HS-5 (cell line): ENCODE measurements at places on chromosomes 12 and 14.
A peak's percentile ranks its signal among the peaks of the same experiment; 100 is the strongest.

DNA sequence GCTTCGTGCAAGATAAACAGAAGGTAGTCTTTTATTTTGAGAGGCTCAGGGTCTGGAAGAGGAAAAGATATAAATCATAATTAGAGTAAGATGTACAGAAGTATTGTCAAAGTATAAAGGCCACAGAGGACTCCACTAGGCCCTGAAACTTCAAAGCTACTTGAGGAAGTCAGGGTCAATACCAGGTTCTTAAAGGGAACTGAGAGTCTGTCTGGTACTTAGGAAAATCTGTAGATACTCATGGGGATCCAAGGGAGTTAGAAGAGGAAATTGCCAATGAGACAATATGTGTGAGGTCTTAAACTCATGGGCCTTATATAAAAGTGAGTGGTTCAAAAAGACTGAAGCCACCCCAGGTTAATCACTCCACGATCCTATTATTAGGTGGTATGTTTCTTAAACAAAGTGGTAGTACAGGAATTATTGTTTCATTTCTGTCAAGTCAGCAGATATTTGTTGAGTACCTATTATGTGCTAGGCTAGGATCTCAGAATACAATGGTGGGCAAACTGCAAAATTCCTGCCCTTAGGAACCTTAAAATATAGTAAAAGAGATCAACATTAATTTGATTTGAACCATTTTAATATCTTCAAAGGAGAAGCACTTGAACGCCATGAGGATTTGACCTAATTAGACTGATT is 314.6 kb downstream of the ADAMTS20 start:
- no peak for DNase-seq

DNA sequence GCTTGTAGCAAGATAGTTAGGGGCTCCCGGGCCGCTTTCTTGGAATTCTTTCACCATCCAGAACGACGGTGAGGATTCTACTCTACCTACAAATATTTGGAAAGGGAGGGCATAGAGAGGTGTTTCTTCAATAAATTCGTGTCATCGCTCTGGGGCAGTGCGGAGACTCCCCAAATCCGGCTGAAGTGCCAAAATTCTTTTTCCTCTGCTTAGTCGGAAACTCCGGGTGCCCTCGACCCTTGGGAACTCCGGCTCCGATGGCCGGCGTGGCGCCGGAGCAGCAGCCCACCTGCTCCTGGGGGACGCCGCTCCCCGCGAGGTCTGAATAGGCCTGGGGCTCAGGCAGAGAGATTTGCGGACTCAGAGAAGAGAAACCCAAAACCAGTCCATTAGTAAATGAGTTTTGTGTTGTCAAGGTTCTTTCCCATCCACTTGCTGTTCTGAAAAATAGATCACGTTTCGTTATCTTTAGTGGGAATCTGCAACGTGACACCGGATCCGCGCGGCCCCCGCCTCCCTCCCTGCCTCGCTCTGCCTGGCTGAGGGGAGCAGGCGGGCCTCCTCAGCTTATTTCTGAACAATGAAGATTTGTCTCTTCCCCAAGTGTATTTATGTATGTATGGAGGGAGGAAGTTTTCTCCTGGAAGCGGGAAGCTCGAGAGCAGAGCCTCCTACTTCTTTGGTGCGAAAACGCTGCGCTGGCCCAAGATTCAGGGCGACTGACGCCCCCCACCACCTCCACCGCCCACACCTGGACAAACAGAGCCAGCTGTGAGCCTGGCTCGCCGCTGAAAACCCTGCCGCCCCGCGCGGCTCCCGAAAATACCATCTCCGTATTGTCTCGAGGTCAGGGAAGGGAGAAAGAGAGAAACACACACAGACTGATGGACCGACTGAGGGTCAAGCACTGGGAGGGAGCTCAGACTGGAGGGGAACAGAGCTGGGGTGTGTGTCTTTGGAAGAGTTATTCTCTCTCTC is 3.7 kb upstream of the SIX1 start:
- no peak for DNase-seq

GRCh38 chr14:84694161-84694560 is 835.8 kb upstream of the FLRT2 start:
- DNase-seq: no peak

DNA sequence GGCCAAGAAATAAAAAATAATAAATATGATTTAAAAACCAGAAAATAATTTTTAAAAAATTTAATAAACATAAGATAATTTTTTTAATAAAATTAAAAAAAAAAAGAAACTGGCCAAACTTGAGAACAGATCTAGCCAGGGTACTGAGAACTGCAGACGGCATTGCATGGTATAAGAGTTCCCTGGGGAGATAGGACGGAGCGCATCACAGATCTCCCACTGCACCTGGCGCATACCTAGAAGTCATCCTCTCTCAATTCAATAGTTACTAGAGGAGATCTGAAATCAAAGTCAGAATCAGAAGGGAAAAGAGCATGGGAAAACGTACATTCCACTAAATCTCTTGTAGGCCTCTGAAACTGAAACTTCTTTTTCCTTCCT is 58.9 kb upstream of the BCL2L14 start:
- DNase-seq: no peak

- DNase-seq: no peak
Observed at GRCh38 chr14:39548358-39548757, 116.1 kb upstream of the FBXO33 start.

- no peak for DNase-seq
Observed at GRCh38 chr14:101193106-101193844, 289.8 kb upstream of the RTL1 start.

GRCh38 chr14:55398679-55399078 is 13.0 kb downstream of the ATG14 start:
- DNase-seq: peak; percentile 89

GRCh38 chr14:106277503-106277902 is 751.1 kb downstream of the TMEM121 start:
- DNase-seq: no peak

DNA sequence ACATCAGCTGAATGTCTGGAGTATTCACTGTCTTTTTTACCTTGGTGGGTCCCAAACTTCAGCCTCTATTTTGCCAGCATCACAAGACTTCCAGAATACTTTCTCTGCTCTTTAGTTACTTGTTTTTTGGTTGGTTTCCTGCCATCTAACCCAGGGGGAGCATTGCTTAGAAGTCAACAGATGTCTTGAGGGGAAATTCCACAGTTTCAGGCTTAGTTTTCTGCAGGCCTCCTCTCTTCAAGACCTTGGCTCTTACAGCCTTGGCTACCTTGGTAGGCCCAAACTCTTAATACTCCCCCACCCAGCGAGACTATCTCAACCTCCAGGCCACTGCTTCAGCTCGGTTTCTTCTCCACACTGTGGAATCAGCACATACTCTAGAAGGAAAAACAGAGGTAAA is 41.7 kb downstream of the NEDD1 start:
- DNase-seq: no peak

- no peak for DNase-seq
Observed at GRCh38 chr12:71295953-71296352, 138.2 kb upstream of the TSPAN8 start.

GRCh38 chr12:51389302-51389999 is 1.8 kb downstream of the GALNT6 start:
- no peak for DNase-seq

GRCh38 chr12:93803424-93803807 is 126.2 kb downstream of the CRADD start:
- no peak for DNase-seq

GRCh38 chr12:40634517-40635131 is 57.6 kb upstream of the CNTN1 start:
- no peak for DNase-seq

DNA sequence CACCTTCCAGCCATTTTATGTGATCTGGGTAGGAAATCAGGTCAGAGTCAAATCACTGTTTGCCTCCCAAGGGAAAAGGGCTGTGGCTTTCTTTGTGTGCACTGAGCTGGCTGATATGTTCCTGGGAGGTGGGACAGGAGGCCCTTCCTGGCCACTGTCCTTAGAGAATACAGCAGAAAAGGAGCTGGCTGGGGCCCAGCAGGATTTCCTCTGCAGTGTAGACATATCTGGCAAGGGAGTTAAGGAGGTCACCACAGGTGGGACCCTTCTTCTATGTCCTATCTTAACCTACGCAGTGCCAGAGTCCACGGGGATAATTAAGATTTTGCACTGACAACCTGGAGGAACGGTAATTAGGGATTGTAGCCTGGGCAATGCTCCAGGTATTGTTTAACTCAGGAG is 145.3 kb downstream of the NTF3 start:
- no peak for DNase-seq

GRCh38 chr12:53558631-53559030 is 51.3 kb upstream of the NPFF start:
- DNase-seq: no peak

GRCh38 chr14:21509432-21510143 is 1.6 kb downstream of the METTL3 start:
- no peak for DNase-seq

DNA sequence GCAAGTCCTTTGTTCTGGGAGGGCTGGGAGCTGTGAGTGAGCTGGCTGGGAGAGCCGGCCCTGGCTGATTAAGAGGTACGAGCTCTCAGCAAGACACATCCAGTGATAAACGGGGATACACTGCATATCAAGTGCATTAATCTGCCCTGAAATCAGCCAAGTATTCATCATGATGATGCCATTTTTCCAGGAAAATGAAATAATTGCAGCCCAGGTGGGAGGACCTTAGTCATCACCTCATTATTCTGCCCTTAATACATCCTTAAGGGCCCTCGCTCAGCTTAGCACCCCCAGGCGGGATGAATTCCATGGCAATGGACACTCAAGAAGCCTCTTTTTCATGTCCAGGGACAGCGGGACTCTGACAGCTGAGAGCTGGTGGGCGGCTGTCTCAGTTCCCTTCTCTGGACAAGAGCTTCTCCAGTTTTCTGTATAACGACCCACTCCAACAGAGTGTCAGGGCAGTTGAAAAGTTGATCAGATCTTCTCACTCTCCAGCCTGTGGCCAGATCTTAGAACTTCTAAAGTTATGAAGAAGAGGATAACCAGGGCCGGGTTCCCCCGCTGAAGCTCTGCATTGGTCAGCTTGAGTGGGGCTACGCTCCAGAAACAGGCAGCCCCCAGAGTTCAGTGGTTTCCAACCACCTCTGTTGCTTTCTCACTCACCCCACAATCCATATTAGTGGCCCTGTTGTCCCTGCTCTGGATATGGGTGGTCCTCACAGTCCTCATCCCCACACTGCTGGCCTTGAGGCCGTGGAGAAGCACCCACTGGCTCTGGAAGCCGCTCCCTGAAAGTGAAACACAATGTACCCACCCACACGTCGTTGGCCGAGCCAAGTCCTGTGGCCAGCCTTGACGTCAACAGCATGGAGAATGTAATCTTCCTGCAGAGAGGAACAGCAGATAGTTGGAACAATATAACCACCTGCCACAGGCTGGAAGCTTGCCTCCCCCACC is 306.2 kb upstream of the DIO3 start:
- no peak for DNase-seq

GRCh38 chr14:105883066-105884005 is 357.0 kb downstream of the TMEM121 start:
- no peak for DNase-seq

- peak; percentile 47 for DNase-seq
Observed at GRCh38 chr14:89702073-89702875, 252.3 kb downstream of the EFCAB11 start.

GRCh38 chr14:105168979-105169507 is 467 bp upstream of the JAG2 start:
- no peak for DNase-seq

GRCh38 chr12:92546635-92547348 is 156.0 kb upstream of the PLEKHG7 start:
- DNase-seq: no peak

DNA sequence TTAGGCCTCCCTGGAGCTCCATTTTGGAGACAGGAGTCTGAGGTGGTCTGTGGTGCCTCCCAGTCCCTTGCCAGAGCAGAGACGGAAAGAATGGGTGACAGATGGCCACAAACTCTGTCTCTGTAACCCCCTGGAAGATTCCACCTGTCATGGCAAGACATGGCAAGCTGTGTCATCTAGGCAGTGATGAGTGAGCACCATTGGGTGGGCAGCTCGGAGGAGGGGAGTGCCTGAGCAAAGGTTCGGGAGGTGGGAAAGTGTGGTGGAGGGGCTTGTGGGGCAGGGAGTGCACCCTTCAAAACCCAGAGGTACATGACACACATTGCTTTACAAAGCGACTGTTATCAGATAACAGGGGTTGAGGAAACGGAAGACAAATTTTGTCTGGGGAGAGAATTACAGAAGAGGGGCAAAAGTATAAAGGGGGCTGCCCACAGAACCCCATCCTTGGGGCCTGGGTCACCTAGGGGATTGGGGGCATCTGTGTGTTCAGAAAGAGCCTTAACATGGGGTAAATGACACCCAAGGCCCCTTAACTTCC is 3.5 kb downstream of the RIN3 start:
- no peak for DNase-seq

DNA sequence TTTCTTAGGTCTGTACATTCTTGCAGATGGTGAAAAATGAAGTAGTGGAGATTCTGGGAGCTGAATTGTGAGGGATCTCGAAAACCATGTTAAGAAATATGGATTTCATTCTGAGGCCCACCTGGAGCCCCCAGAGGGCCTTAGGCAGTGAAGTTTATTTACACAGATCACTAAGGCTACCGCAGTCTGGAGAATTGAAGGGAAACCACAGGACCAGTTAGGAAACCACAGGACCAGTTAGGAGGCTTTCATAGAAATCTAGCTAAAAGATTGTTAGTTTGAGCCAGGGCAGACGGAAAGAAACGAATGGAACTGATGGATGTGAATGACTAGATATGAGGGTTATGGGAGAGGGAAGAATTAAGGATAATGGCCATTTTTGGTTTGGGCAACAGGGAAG is 7.2 kb downstream of the CBLN3 start:
- no peak for DNase-seq

DNA sequence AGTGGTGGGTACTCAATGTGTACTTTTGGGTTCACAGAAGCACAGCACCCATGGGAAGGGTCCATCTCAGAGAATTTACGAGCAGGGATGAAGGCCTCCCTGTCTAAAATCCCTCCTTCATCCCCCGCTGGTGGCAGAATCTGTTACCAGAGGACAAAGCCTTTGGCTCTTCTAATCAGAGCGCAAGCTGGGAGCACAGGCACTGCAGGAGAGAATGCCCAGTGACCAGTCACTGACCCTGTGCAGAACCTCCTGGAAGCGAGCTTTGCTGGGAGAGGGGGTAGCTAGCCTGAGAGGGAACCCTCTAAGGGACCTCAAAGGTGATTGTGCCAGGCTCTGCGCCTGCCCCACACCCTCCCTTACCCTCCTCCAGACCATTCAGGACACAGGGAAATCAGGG is 1.5 kb upstream of the GPR162 start:
- DNase-seq: no peak

GRCh38 chr12:95956557-95957145 is 13.5 kb downstream of the AMDHD1 start:
- DNase-seq: no peak

GRCh38 chr12:120012067-120012621 is 23.1 kb downstream of the BICDL1 start:
- peak; percentile 30 for DNase-seq

- no peak for DNase-seq
Observed at GRCh38 chr12:19430988-19431387, 8.3 kb upstream of the AEBP2 start.

DNA sequence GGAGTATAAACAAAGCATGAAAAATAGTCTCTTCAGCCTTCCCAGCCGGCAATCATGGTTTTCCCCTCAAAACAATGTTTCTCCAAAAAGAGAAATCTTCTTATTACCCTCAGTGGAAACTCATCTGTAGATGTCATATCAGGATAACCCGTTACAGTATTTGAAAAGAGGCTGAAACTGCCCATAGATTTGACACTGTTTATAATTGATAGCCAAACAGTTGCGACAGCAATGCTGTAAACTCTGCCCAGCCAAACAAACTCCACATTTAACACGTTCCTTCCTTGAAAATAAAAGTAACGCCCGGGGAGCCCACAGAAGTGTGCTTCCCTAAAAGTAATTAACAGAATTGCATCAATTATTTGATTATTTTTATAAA is 201.3 kb upstream of the FOXN3 start:
- no peak for DNase-seq
